ENCODE measurements at places on chromosomes 16 and 17.

GRCh38 chr17:82441691-82442487 lies 8.7 kb downstream of the CYBC1 start:
- DNase-seq: no peak

GRCh38 chr17:70609566-70609965 lies 440.2 kb downstream of the KCNJ2 start:
- no peak for DNase-seq

- DNase-seq: no peak
Observed at GRCh38 chr16:31196324-31197088, 6.1 kb downstream of the PYCARD start.

- DNase-seq: peak; percentile 64
Observed at GRCh38 chr17:8120520-8121406, 2.4 kb upstream of the ALOXE3 start.

GRCh38 chr17:80191192-80191591 lies 21.4 kb downstream of the CARD14 start:
- DNase-seq: no peak

GRCh38 chr16:86727131-86727530 lies 148.8 kb downstream of the FOXL1 start:
- no peak for DNase-seq

- DNase-seq: no peak
Observed at GRCh38 chr17:66682283-66682682, 152.6 kb upstream of the CACNG5 start.

DNA sequence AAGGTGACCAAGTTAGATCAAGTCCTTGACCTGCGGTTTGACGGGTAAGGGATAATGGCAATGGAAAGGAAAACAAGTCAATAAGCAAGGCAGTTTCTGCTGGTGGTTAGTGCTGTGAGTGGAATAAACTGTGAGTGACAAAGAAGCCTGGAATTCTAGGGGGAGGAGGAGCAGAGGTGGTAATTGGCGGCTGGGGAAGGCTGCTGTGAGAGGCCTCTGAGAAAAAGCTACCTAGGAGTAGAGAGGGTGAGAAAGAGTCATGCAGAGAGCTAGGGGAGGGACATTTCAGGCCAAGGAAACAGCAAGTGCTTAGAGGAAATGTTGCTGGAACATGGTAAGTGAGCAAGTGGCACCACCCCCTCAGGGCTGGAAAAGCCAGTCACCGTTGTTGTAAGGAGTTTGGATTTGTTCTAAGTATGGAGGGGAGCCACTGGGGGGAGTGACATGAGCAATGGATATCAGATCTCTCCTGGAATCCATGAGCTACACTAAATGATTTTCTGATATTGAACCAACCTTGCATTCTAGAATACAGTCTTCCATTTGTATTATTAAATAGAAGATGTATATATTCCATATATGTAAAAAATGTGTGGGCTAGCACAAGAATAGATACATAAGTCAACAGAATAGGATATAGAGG lies 6.7 kb downstream of the NLRC3 start:
- DNase-seq: peak; percentile 58

DNA sequence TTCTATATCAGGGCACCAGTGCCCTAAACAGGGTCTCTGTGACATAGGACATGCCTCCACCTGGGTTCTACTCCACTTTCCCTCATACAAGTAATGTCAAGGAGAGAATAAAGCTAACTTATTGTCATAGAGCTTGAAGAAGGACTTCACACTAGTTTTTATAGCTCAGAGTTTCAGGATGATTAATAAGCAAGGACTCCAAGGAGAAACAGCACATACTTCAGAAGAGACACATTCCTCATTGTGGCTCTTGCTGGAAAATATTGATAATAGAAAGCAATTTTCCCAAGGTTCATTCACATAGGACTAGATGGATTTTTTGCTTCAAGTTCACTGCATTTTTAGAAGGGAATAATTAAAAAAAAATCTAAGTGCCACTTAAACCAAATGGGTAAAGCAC lies 133.3 kb downstream of the CA10 start:
- no peak for DNase-seq

- no peak for DNase-seq
Observed at GRCh38 chr17:72811976-72812687, 280.4 kb downstream of the SLC39A11 start.

GRCh38 chr16:27847030-27847550 lies 216.4 kb downstream of the GSG1L start:
- peak; percentile 65 for DNase-seq

GRCh38 chr16:57620335-57621231 lies 7.8 kb upstream of the ADGRG1 start:
- DNase-seq: no peak

- no peak for DNase-seq
Observed at GRCh38 chr17:3647769-3648555, 11.4 kb downstream of the CTNS start.

DNA sequence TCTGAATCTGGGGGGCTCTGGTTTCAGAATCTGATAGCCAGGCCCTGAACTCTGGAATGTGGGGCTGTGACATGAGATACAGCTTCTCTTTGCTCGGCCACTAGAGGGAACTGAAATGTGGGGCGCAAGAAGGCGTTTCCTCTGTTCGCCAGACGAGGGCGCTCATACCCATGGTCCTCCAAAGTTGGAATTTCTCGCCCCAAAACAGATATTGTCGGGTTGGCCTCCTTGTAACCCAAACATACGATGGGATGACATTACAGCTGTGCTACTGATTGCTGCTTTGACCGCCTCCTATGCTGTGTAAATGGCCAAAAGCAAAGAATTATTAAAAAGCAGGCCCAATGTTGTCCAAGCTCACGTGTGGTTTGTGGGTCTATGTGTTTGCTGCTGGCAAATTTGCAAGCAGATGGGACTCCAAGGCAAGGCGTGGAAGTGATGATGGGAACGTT lies 13.1 kb upstream of the MSI2 start:
- peak; percentile 41 for DNase-seq

DNA sequence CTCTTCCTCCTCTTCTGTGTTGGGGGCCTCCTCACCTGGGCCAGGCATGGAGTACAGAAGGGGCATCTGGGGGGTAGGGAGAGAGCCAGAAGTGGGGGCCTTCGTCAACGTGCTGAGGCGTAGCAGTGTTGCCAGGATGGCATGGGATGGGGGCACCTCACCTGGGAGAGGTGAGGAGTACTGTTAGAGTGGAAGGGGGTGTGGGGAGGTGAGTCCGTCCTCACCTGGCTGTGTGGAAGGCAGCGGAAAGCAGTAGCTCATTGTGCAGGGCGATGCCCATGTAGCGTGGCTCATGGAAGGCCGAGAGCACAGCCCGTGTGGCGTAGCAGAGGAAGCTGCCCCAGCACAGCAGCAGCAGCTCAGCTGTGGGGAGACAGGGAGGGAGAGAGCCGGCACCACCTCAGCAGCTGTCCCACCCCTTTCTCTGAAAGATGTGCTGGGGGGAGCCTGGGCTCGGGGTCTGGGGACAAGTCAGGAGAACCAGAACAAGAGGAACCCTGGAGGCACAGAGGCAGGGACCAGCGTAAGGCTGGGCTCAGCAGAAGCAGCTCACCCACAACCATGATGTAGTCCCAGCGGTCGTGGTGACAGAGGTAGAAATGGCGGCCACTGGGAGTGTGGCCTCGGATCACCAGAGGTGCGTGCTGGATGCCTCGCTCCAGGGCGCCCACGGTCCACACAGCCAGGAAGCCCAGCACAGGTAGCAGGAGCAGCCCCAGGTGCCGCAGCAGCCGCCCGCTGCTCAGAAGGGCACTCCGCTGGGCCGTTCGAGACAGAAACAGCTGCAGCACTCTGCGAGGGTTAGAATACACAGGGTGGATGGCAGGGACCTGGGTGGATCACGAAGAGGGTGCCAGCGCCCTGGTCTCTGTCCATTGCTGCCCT lies 9.0 kb downstream of the GPR179 start:
- no peak for DNase-seq

GRCh38 chr16:2184962-2185361 lies 11.4 kb downstream of the CASKIN1 start:
- DNase-seq: no peak

GRCh38 chr17:57739402-57740234 lies 5.5 kb downstream of the CCDC182 start:
- DNase-seq: no peak

DNA sequence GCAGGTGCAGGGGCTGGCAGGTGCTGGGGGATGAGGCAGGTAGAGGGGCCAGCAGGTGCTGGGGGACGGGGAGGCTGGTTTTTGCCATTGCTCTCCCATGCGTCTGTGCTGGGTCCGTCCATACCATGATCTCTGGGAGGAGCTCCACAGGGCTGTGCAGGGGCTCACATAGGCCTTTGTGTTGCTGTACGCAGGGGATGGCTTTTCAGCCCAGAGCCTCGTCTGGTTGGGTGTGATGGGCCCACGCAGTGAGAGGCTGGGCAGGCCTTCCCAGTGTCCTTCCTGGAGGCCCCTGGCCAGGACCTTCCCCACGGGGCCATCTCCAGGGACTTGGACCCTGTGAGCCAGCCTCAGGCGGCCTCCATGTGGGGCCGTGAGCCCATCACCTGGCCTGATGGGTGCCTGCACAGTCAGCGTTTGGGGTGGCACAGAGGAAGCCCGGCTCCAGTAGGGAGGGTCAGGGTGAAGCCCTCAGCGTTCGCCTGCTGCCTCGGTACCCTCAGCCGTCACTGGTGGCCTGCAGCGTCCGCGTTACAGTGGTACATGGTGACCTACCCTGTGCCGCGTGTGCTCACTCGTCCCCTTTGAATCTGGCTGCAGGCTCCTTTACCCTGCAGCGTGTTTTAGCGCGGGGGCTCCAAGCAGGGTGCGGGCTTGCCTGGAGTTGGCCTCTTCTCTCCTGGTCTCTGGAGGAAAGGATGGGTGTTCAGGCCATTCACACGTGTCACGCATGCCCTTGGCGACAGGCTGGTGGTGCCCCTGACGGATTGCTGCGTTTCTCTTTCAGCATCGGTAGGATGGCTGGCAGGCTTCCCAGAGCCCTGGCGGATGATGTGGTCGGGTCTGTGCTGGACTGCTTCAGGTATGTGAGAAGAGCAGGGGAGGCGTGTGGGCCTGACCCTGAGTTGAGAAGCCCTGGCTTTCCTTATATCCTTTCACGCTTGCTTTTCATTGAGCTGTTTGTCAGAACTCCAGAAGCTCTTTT lies 30.6 kb downstream of the ZNF750 start:
- no peak for DNase-seq

DNA sequence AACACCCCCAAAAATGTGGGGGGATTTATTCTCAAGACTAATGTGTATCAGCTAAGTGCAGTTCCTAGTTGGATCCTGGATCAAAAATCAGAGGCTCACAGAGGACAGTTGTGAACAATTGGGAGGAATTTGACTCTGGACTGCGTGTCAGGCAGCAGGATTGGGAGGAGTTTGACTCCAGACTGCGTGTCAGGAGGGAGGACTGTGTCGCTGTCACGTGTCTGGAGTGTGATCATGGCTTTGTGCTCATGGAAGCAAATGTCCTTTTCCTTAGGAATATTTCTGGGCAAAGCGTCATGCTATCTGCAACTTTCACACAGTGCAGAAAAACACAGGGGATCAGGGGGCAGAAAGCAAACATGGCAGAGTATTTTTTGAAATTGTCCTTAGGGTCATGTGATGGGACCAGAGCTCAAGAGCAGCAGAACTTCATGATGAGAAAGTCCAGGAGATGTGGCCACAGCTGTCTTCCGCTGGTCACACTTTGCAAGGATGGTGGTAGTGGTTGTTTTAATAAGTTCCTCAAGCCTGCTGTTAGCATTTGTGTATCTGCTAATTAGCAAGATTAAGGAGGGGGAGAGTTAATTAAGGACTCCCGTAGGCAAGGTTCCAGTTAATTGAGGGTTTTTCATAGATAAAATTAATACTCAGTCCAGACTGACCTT lies 122.0 kb upstream of the CHMP6 start:
- no peak for DNase-seq

DNA sequence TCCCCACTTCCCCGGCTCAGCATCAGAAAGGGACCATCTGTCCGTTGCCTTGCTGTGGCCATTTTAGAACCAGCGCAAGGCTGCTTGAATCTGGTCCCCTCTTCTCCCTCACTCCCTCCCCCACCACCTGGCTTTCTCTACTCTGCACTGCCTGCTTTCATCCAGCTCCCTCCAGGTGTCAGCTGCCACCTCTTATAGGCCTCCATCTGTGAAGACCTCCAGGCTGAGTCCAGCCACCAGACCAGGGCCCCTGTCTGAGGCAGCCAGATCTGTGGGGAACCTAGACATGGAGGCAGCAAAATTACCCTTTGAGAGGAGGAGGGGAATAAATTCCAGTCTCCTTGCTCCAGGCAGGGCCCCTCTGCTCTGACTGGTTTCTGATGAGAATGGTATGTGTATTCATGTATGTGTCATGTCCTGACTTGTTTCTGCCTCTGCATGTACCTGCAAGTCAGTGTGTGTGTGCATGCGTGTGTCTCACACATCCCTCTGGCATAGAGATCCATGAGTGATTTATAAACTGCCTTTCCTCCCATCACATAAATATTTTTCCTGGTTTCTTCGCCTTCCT lies 21.1 kb downstream of the MINK1 start:
- DNase-seq: no peak

- DNase-seq: no peak
Observed at GRCh38 chr17:4054446-4054845, 88.4 kb downstream of the ZZEF1 start.

GRCh38 chr17:39813631-39814030 lies 50.5 kb downstream of the IKZF3 start:
- DNase-seq: no peak

DNA sequence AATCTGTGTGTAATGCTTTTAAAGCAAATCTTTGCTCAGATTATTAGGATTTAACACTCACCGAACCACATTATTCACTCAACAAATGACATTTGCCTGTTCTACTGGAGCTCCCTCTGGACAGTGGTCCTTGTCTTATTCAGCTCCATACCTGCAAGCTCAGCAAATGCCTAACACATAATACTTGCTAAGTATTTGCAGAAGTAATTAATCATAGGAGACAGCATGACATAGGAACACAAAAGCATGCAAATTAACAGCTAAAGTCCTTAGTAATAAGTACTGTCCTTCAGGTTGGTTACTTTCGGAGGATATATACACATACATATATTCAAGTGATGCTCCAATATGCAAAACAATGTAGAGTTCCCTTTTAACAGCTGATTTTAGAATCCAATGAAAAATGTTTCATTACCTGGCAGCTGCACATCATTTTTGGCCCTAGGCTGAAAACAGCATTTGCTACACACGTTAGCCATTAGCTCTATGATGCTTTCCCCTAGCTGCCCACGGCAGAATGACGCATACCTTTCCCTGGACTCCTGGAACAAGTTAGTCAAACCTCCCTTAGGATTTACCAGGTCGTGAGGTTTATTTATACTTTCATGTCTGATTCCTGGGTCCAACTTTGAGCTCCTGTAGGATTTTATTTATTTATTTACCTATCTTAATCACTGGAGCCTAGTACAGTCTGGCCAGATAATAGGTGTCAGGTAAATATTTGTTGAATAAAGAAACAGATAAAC lies 8.6 kb downstream of the BRD7 start:
- no peak for DNase-seq

DNA sequence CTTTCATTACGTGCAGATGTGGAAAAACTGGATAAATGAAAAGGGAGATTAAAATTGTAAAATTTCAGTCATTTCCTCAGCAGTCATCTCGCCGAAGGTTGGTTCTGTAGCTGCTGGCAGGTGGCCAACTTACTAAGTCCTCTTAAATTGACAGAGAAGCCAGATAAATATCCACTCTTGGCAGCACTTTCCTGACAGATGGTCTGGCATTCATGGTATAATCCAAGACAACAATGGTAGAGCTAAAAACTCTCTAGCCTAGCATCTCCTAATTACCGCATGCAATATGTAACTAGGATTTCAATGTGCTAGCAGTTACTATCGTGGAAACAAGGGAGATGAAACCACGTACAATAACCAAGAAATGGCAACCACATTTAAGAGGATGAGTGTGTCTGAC lies 306.3 kb downstream of the CNTNAP4 start:
- no peak for DNase-seq

GRCh38 chr17:27473748-27474609 lies 17.7 kb downstream of the KSR1 start:
- no peak for DNase-seq

GRCh38 chr17:47603830-47604597 lies 45.7 kb upstream of the KPNB1 start:
- DNase-seq: no peak
